NCI-H510A (cell line): ENCODE measurements at places on chromosomes 12 and 14.

GRCh38 chr14:69711065-69711464 is 55.9 kb upstream of the SRSF5 start:
- peak; percentile 72 for DNase-seq

- no peak for DNase-seq
These were observed 381 bp downstream of the YY1 start for GRCh38 chr14:100239211-100239839.

GRCh38 chr12:32423559-32423958 is 24.2 kb downstream of the FGD4 start:
- DNase-seq: no peak

- DNase-seq: no peak
These were observed 112.6 kb downstream of the KCNK10 start for GRCh38 chr14:88210426-88210825.

DNA sequence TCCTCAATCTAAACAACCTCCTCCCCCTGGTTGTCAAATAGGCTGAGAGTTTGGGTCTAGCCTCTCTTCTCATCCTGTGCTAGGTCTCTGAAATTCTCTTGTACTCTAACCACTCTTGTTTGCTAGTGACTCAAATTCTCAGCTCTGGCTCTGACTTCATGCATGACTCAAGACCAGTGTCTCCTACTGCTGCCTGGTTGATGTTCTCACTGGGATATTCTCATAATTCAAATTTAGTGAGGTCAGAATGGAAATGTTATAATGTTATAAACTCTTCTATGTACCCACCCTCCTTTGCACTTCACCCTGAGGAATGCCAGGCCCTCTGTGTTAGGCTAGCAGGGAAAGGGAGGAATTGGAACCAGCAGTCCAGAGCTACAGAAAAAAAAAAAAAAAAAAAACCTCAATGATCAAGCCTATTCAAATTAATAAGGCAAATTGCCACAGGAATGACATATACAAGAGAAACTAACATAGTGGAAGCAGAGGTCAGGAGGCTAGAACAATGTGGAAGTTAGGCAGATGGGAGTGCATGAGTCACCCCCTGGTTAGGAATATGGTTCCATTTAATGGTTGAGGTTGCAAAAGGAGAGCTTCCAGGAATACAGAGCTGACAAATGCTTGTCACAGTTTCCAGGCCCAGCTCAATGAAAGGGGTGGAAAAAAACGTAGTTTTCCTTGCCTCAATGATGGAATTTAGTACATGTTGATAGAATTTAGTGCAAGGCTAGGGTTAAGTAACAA is 459.5 kb downstream of the RMST start:
- DNase-seq: no peak

DNA sequence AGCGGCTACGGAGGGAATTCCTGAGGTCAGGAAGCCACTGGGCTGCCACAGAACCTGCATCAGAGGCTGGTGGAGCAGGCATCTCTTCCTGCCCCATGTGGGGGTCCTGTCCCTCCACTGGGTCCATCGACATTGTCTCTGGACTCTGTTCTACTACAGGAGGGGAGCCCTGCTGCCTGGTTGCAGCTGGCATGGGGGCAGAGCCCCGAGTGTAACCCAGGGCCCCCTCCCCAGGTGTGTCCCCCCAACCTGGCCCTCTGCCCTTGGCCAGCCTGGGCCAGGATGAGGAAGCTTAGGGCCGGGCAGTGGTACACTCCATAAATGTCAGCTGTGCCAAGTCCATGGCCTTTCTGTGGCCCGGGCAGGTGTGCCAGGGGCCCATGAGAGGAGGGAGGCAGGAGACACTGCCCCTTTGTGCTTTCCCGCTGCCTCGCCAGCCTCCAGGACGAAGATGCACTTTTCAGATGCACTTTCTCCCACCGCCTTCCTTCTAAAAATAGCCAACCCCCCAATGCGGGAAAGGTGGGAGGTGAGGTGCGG is 4.0 kb upstream of the EXOC3L4 start:
- DNase-seq: no peak

GRCh38 chr14:92040431-92041051 is 682 bp upstream of the TRIP11 start:
- no peak for DNase-seq

DNA sequence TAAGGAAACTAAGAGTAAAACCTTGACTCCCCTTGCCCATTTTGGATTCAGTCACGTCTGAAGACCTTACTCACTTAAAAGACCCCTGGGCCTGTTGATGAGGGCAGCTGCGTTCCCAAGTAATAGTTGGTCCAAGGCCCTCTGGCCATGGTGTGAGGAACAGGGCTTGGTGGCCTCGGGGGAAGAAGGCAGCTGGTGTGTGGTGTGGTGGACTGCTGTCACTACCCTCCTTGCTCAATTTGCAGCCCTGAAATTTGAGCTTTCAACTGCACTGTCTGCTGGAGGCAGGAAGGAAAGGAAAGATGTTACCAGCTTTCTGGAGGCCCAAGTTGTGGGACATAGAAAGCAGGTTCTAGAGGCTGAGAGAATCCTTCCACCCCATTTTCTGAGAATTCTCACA is 128.2 kb downstream of the SLC38A6 start:
- no peak for DNase-seq
